ENCODE measurements at places on chromosomes 6 and 20. TPM values are rescaled to one million over a fixed set of nuclear protein-coding genes. Genes with fewer than 3 reads are reported as not detected.

- DNase-seq: no peak
Observed at GRCh38 chr6:41239467-41240159, 11.5 kb downstream of the TREML4 start.

GRCh38 chr20:57509665-57510237, 15.2 kb downstream of the CTCFL start:
- no peak for DNase-seq

DNA sequence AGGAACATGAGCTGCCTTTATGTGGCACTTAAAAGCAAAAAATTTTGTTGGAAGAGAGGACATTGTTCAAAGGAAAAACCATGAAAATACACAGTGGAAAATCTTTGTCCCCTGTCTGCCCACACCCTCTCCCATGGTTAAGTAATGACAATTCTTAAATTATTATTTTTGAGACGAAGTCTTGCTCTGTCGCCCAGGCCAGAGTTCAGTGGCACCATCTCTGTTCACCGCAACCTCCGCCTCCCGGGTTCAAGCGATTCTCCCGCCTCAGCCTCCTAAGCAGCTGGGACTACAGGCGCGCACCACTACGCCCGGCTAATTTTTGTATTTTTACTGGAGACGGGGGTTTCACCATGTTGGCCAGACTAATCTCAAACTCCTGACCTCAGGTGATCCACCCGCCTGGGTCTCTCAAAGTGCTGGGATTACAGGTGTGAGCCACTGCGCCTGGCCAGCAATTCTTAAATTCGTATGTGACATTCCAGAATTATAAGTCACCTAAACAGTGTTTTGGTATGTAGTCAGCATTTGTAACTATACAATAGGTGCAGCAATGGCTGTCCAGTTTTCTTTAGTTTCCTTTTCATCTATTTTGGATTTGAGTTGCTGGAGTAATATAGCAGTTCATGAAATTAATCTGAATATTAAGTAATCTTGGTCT, 636 bp upstream of the SSR1 start:
- no peak for DNase-seq

DNA sequence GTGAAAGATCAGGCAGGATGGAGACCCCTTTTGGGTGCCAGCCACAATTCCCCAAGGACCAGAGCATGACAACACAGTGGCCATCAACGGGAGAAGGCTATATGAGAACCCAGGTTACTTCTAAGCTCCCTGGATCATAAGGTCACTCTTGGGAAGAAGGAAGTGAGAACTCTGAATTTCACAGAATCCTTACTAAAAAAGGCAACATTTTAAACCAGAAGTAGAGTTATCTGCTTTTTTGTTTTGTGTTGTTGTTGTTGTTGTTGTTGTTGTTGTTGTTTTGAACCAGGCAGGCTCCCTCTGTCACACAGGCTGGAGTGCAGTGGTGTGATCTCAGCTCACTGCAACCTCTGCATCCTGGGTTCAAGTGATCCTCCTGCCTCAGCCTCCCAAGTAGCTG, 107.4 kb upstream of the TNFAIP3 start:
- DNase-seq: no peak

DNA sequence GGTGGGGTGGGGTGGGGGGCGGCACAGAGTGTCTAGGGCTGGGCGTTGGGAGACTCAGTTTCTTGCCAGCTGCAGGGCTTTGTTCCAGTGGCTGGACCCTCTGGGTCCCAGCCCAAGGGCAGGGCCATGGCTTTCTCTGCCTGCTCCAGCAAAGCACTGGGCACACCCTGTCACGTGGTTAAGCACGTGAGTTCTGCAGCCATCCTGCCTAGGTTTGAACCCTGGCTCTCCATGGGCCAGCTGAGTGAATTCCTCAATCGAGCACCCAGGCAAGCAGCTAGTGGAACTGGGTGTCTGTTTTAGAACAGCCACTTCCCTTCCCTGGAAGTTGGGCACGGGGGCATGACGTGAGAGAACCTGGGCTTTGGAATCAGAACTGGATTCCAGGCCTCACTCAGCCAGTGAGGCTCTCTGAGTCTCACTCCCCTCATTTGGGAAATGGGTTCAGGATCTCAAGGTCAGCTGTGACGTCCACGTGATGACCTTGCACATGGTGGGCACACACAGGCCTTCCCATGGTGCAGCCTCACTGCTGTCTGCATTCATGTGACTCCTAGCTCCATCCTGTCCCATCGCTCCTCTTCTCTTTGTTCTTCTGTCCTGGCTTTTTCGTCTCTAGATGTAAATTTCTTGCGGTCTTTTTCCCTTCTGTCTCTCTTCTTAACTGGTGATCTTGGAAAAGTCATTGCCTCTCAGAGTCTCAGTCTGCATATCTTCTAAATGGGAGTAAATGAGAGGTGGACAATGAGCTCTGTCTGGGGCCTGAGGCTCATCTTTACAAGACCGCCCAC, 45.9 kb downstream of the NOL4L start:
- no peak for DNase-seq

- no peak for DNase-seq
Observed at GRCh38 chr6:87600576-87600975, 10.6 kb downstream of the ORC3 start.

DNA sequence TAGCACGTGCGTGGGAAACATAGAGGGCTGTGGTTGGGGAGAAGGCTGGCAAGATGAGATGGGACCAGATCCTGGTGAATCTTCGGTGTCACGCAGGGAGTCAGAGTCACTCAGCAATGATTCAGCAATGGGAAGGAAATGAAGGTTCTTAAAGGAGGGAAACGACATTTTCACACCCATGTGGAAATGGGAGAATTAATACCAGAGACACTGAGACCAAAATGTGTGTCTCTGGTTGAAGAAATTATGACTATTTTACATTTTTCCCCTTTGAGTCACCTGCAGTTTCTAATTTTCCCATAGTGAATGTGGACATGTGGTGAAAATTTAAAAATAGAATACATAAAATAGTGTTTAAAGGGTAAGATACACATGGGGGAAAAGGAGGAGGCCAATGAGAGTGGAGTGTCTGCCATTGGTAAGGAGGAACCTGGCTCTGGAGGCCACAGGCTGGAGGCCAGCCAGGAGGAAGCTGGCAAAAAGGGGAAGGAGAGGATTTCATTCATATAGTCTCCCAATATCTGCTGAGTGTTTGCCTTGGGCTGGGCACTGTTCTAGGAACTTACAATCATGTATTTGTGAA, 17.5 kb downstream of the NRN1 start:
- DNase-seq: no peak

DNA sequence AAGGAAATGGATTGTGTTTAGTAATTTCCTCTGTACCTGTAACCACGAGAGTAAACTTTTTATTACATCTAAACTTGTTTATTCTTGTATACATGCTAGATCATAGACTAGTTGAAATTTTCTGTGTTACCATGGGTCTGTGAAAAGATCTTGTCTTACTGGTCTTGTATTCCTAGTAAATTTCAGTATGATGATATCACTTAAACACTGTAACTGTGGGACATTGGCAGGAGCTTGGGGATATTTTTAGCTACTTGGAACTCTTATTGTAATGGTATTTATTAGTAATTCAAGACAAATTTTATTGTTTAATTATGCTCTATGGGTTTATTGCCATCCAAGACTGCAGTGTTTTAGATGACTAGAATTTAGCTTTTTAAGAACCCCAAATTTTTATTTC, 25.9 kb upstream of the TULP4 start:
- no peak for DNase-seq

FAM135A gene
- 21.0 TPM for total RNA-seq

- no peak for DNase-seq
Observed at GRCh38 chr6:168601546-168601945, 160.6 kb downstream of the SMOC2 start.

- DNase-seq: no peak
Observed at GRCh38 chr6:11386726-11387125, 150.8 kb upstream of the TMEM170B start.

GRCh38 chr6:4466261-4466660, 309.9 kb upstream of the CDYL start:
- DNase-seq: peak; percentile 19
